ENCODE measurements at places on chromosomes 6 and 20. TPM values are rescaled to one million over a fixed set of nuclear protein-coding genes. Genes with fewer than 3 reads are reported as not detected.

Gene CTSZ
- polyA plus RNA-seq, result 88.8 TPM

Gene SEC63
- polyA plus RNA-seq, result 88.2 TPM

Gene COL20A1
- 0.10 TPM for polyA plus RNA-seq

Gene FAM110A
- polyA plus RNA-seq, result 2.5 TPM

Gene CFAP61
- 0.12 TPM for polyA plus RNA-seq

Gene RAET1E
- 0.11 TPM for polyA plus RNA-seq

Gene NTSR1
- polyA plus RNA-seq, result 0.05 TPM

Gene NOX3
- polyA plus RNA-seq, result not detected

Gene SYTL3
- 3.3 TPM for polyA plus RNA-seq

Gene SAMD3
- 2.0 TPM for polyA plus RNA-seq

Gene BPI
- 2.4 TPM for polyA plus RNA-seq

Gene LAMA2
- 48.3 TPM for polyA plus RNA-seq

Gene GTSF1L
- polyA plus RNA-seq, result not detected

Gene TBXT
- not detected for polyA plus RNA-seq

Gene FOXQ1
- polyA plus RNA-seq, result 0.07 TPM

Gene RNF144B
- polyA plus RNA-seq, result 4.0 TPM

Gene C6orf15
- polyA plus RNA-seq, result not detected

Gene CAGE1
- not detected for polyA plus RNA-seq

Gene VSTM2L
- polyA plus RNA-seq, result not detected

Gene PGC
- not detected for polyA plus RNA-seq

Gene ADAM33
- polyA plus RNA-seq, result 23.3 TPM

Gene CLDN20
- not detected for polyA plus RNA-seq

Gene ELMO2
- polyA plus RNA-seq, result 19.1 TPM

Gene IMPG1
- not detected for polyA plus RNA-seq

Gene XKR7
- not detected for polyA plus RNA-seq

Gene CALHM4
- polyA plus RNA-seq, result not detected

Gene ZFP57
- 0.13 TPM for polyA plus RNA-seq

Gene TCF21
- polyA plus RNA-seq, result 27.6 TPM

Gene ACSS1
- 31.9 TPM for polyA plus RNA-seq

Gene MAP7
- polyA plus RNA-seq, result 3.7 TPM

Gene RPS18
- 6,405 TPM for polyA plus RNA-seq

Gene VARS1
- polyA plus RNA-seq, result 29.8 TPM

Gene DSP
- 4.4 TPM for polyA plus RNA-seq

Gene SPATS1
- not detected for polyA plus RNA-seq

Gene HLA-DRA
- polyA plus RNA-seq, result 1,131 TPM

Gene PLAGL2
- 5.4 TPM for polyA plus RNA-seq

Gene GLYATL3
- polyA plus RNA-seq, result not detected

Gene C6orf58
- polyA plus RNA-seq, result not detected

Gene DLL1
- 0.90 TPM for polyA plus RNA-seq

Gene PPIL6
- polyA plus RNA-seq, result 6.3 TPM

Gene TSHZ2
- polyA plus RNA-seq, result 23.8 TPM

Gene PLN
- 110 TPM for polyA plus RNA-seq

Gene SFTA2
- not detected for polyA plus RNA-seq

Gene FNDC11
- not detected for polyA plus RNA-seq

Gene SLC22A16
- polyA plus RNA-seq, result 0.63 TPM

Gene BCAS4
- polyA plus RNA-seq, result 2.6 TPM

Gene SLC35F1
- 2.5 TPM for polyA plus RNA-seq

Gene MUCL3
- not detected for polyA plus RNA-seq

Gene BPIFA2
- polyA plus RNA-seq, result not detected

Gene HAO1
- not detected for polyA plus RNA-seq

Gene SLC24A3
- polyA plus RNA-seq, result 9.5 TPM

Gene TFB1M
- polyA plus RNA-seq, result 9.6 TPM

Gene COL10A1
- 4.4 TPM for polyA plus RNA-seq

Gene BAK1
- polyA plus RNA-seq, result 9.8 TPM

Gene HLA-DMB
- polyA plus RNA-seq, result 11.0 TPM

Gene SIRPD
- polyA plus RNA-seq, result not detected

Gene MRPS18A
- polyA plus RNA-seq, result 45.0 TPM

Gene MRAP2
- polyA plus RNA-seq, result 4.7 TPM

Gene RAB44
- polyA plus RNA-seq, result 0.04 TPM
